ENCODE measurements at places on chromosomes 12 and 14. TPM values are rescaled to one million over a fixed set of nuclear protein-coding genes. Genes with fewer than 3 reads are reported as not detected.
A peak's percentile ranks its signal among the peaks of the same experiment; 100 is the strongest.

GRCh38 chr12:62692884-62693283, 226.3 kb downstream of the MON2 start:
- peak; percentile 30 for DNase-seq

ARHGAP9 gene
- under 0.01 TPM for total RNA-seq

DNA sequence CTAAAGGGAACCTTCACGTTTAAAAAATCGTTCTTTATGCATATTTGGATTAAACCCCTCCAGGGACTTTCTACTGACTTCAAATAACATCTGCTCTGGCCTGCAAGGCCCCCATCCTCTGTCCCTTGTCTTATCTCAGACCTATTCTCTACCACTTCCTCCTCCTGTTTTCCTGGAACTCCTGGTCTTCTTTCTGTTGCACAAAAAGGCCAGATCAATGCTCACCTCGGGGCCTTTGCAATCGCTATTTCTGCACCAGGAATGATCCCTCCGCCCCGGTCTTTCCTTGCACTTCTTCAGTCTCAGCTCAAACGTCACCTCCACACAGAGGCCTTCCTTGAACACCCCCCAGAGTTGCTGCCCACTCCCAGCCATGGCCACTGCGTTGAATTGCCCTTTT, 57.6 kb upstream of the BEGAIN start:
- no peak for DNase-seq

DNA sequence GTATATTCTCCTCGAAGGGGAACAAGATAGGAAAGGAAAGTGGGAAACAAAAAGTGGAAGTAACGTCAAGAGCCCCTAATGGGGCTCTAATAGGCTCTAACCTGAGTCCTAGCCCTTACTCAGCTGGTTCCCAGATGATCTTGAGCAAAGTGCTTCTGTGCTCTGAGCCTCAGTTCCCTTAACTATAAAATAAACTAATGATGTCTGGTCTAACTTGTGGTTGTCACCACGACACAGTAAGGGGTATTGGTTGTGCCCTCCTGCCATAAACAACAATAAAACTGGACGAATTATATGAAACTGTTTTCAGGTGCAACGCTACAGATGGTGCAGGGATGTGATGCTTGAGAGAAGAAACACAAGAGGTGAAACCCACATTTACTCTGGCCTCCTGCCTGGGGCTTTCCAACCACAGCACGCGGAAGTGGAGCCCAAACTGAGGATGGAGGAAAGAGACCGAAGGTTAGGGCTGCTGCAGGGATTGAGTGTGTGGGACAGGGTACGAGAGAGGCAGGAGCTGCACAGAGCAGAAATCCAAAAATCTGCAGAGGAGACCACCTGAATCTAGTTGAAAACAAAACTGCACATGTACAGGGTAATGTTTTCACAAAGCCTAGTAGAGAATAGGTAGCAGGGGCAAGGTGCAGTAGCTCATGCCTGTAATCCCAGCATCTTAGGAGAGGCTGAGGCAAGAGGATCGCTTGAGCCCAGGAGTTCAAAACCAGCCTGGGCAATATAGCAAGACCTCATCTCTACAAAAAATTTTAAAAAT, 45.6 kb upstream of the BCL2L14 start:
- no peak for DNase-seq

- peak; percentile 47 for DNase-seq
Measured at GRCh38 chr12:50055831-50056638, 1.4 kb upstream of the ASIC1 start.

TMEM132C gene
- total RNA-seq = not detected

SERPINA12 gene
- not detected for total RNA-seq

GRCh38 chr12:126523891-126524290, 1458.7 kb downstream of the AACS start:
- no peak for DNase-seq

GRCh38 chr14:36227802-36228201, 51.3 kb upstream of the PTCSC3 start:
- no peak for DNase-seq

CISTR gene
- not detected for total RNA-seq

REC8 gene
- total RNA-seq = 4.2 TPM

STRN3 gene
- 53.5 TPM for total RNA-seq

GRCh38 chr12:3704512-3705353, 48.2 kb downstream of the CRACR2A start:
- peak; percentile 74 for DNase-seq

- DNase-seq = peak; percentile 23
Measured at GRCh38 chr14:73290279-73290678, 53.0 kb downstream of the PAPLN start.

DNA sequence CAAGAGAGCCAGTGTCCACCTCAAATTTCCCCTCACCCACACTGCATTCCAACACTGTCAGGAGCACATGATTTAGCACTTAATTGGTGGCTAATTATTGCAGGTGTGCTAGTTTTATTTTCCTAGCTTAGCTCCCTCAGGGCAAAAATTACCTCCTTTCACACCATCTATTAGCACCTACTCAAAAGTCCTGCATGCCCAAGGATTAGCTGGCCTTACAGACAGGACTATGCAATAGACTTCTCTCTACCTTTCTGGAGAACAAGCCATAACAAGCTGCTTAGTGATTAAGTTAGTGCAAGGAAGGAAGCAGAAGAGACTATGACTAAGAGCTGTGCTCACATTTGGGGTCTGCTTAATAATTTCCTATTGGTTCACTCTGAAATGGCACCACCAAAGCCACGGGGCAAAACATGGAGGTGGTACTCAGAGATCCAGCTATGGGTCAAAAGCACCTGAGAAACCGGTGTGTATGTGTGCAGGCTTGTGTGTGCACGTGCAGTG, 69.5 kb downstream of the STON2 start:
- DNase-seq = no peak

GRCh38 chr12:107474099-107474498, 211.5 kb upstream of the PWP1 start:
- no peak for DNase-seq

SAMD15 gene
- 1.3 TPM for total RNA-seq
